ENCODE measurements at places on chromosomes 11 and 22.

GRCh38 chr11:74403607-74404321 lies 5.5 kb upstream of the PGM2L1 start:
- no peak for DNase-seq

- no peak for DNase-seq
These were observed 285.3 kb upstream of the PITPNB start for GRCh38 chr22:28204382-28204781.

- no peak for DNase-seq
These were observed 19.4 kb downstream of the HTR3A start for GRCh38 chr11:113994077-113994954.

GRCh38 chr11:74019860-74020259 lies 11.0 kb upstream of the UCP3 start:
- no peak for DNase-seq

- no peak for DNase-seq
These were observed 12.3 kb upstream of the MARK2 start for GRCh38 chr11:63826471-63827190.

GRCh38 chr11:102560555-102561011 lies 30.0 kb upstream of the MMP7 start:
- no peak for DNase-seq

DNA sequence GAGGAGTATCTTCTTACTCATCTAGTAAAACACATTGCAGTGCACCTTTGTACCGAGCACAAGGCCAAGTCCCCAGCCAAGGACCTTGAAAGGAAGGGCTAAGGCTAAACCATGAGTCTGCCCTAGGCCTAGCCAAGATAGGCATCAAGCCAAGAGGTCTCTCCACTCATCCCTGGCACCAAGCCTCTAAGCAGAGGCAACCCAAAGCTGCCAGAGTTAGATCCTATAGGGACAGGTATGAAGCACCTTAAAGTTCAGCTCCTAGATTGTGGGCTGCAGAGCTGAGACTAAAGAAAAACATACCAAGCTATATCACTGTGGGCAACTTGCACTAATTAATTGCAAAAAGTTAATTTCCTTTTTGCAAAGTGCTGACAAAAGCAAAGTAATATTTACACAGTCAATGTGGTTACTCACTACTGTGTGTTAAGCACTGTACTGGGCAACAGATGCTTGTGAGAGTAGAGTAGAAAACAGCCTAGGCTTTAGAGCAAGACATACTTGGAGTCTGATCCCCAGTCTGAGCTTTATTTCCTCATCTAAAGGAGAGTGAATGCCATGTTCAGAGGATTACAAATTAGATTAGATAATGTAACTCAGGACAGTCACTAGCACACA lies 7.2 kb downstream of the COA4 start:
- DNase-seq, result no peak

- DNase-seq, result no peak
These were observed 73.0 kb downstream of the RTL6 start for GRCh38 chr22:44424867-44425693.

- DNase-seq, result no peak
These were observed 800.9 kb downstream of the BRD1 start for GRCh38 chr22:49026494-49027367.

GRCh38 chr11:38315151-38315550 lies 1717.1 kb upstream of the RAG2 start:
- no peak for DNase-seq

GRCh38 chr22:48084041-48084728 lies 1321.7 kb downstream of the TBC1D22A start:
- DNase-seq, result no peak

- no peak for DNase-seq
These were observed 81.4 kb upstream of the CD82 start for GRCh38 chr11:44483919-44484610.

GRCh38 chr11:120186774-120187591 lies 23.8 kb upstream of the OAF start:
- no peak for DNase-seq

- DNase-seq, result no peak
These were observed 97.6 kb downstream of the PDE3B start for GRCh38 chr11:14741195-14741594.

- DNase-seq, result no peak
These were observed 82.8 kb downstream of the FLI1 start for GRCh38 chr11:128776424-128777284.

GRCh38 chr11:11960687-11961086 lies 47.7 kb downstream of the DKK3 start:
- no peak for DNase-seq

GRCh38 chr11:14587258-14587657 lies 56.3 kb upstream of the PDE3B start:
- DNase-seq, result no peak

- DNase-seq, result no peak
These were observed 14.4 kb upstream of the CTTN start for GRCh38 chr11:70383664-70384565.

DNA sequence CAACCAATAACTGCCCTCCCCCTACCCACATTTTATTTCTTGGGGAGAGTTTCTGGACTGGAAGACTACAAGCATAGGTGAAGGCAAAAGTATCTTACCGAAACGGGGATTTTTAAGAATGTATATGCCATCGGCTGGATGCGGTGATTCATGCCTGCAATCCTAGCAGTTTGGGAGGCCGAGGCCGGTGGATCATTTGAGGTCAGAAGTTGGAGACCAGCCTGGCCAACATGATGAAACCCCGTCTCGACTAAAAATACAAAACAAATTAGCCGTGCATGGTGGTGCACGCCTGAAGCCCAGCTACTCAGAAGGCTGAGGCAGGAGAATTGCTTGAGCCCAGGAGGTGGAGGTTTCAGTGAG lies 20.8 kb upstream of the SLN start:
- no peak for DNase-seq

All from NCI-H187 (cell line).